Common myeloid progenitor, CD34-positive (primary cell): ENCODE measurements at places on chromosomes 6 and 20.

DNA sequence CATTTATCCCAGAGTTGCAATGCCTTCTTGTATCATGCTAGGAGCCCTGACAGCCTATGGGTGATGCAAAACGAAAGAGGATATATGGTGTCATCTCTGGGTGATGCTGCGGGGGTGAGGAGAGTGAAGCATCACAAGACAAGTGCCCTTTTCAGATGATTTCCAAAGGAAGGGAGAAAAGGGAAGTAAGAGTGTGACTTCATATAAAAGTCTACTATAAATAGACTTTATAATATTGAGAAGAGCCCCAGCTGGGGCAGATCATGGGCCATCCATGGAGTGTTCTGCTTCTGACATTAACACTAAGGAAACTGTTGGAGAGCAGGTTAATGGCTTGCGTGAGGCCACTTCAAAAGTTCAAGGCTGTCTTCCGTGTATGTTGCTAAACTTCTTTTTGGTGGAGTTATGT, 4.4 kb downstream of the CD83 start:
- DNase-seq = peak; percentile 77

GRCh38 chr6:142697922-142698321, 247.1 kb downstream of the HIVEP2 start:
- no peak for DNase-seq

- DNase-seq = no peak
These were observed 19.4 kb downstream of the PTPRK start for GRCh38 chr6:128500749-128501600.

DNA sequence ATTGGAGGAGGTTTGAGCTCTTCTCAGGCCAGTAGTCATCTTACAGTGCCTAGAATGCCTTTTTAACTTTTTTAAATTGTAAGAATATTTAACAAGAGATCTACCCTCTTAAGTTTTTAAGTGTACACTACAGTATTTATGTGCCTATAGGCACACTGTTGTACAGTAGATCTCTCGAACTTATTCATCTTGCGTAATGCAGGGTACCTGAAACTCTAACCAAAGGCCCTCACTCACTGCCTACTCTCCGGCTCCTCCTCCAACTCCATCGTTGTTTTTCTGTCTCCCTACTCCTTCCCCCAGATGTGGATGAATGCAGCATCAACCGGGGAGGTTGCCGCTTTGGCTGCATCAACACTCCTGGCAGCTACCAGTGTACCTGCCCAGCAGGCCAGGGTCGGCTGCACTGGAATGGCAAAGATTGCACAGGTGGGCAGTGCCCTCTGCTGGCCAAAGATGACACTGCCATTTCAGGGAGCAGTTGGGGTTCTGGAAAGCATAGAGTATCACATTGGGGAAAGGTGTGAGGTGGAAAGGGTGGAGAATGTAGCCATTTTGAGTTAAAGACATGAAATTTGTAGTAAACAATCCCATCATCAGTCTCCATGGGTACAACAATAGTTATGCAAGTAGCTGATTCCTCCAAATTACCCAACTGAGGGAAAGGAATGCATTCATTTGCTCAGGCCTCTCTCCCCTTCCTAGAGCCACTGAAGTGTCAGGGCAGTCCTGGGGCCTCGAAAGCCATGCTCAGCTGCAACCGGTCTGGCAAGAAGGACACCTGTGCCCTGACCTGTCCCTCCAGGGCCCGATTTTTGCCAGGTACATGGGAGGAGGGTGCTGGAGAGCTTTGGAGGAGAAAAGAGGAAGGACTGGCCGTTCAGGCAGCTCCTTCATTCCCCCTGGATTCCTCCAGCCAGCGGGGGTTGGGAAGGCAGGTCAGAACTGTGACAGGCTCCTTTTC, 18.4 kb upstream of the ZNF76 start:
- peak; percentile 73 for DNase-seq

DNA sequence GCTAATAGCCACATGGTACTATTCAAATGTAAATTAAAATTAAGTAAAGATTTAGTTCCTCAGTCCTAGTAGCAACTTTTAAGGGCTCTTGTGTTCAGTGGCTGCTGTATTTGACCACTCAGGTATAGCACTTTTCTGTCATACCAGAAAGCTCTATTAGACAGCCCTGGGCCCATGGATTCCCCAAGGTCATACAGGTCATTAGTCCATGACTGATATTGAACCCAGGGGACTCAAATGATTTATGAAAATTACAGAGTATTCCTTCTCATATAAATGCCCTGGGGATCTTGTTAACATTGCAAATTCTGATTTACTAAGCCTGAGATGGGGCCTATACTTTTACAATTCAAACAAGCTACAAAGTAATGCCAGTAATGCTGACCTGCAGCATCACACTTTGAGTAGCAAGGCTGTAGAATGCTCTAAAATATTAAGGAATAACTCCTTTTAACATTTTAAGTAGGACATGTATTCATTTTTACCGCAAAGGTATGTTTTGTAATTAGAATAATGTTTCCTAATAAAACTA, 29.6 kb downstream of the RNF217 start:
- no peak for DNase-seq

GRCh38 chr20:6703656-6704055, 63.8 kb upstream of the BMP2 start:
- no peak for DNase-seq

DNA sequence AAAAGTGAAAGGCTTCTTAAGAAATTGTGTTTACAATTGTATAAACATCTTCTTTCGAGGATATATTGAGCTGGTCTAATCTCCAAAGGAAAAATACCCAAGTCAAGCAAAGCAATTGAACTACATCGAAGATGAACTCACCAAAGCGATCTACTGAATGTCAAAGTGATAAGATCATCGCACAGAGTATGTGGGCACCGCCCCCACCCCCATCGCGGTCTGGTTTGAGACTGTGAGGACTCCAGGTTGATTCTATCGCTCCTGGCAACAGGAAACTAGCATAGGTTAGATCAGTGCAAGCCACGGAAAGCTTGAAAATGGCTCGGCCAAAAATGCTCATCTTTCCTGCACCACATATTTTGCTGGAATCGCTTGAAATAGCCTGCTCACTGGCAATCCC, 133.2 kb upstream of the RPS6KA2 start:
- DNase-seq = no peak

- no peak for DNase-seq
These were observed 77.4 kb upstream of the SULF2 start for GRCh38 chr20:47862574-47863240.

- DNase-seq = no peak
These were observed 98.4 kb downstream of the MRPL14 start for GRCh38 chr6:44028789-44029310.

DNA sequence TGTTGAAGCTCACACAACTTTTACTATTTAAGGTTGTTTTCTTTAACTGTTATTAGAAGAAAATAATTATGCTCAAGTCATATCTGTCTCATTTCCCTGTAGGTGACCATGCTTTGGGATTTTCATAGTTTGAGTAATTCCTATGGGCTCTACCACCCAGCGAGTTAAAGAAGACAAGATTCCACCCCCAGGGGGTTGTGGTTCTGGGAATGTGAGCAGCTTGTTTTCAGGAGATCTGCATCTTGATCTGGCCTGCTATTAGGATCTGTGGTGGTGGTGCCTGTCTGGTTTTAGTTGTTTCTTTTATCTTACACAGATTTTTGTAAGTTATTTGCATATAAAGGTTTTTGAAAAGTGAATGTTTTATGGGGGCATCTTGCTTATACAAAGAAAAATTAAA, 20.2 kb upstream of the REV3L start:
- DNase-seq = no peak

- no peak for DNase-seq
These were observed 50.7 kb downstream of the MRPL14 start for GRCh38 chr6:44076356-44077213.

- DNase-seq = peak; percentile 16
These were observed 641 bp downstream of the ARFGEF2 start for GRCh38 chr20:48921883-48922820.

GRCh38 chr6:128518434-128519131, 1.8 kb downstream of the PTPRK start:
- no peak for DNase-seq

DNA sequence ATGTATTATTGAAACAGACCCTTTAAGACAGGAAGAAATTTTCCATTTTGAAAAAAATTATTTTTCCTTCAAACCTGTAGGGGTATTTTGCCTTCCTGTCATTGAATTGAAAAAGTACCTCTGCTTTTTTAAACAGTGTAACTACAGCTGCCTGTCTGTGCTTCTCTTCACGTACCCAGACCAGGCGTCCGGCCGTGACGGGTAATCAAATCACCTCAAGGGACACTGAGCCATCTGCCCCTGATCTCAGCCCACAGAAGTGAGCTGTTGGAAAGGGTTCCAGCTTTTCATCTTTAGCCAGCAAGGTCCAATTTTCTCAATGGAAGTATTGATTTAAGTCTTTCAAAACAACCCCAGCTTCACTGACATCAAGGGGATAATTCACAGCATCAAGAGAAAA, 58.0 kb downstream of the SLC35D3 start:
- no peak for DNase-seq

- no peak for DNase-seq
These were observed 29.1 kb downstream of the BFSP1 start for GRCh38 chr20:17502105-17502504.

DNA sequence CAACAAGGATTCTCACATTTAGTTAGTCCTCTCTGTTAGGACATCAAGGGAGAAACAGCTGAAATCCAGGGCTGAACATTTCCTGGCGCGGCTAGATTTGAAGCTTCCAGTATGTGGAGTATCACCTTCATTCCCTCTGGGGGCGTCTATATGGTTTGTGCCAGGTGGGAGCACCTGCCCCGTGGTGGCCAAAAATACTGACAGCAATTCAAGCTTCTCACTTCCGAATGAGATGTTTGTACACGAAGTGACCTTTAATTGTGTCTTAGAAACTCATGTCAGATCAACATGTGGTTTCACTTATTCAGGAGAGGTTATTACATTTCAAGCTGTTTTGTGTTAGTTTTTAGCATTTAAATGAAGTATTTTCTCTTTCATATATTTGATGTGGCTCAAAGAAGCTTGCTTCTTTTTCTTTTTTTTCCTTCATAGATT, 67.3 kb upstream of the ZNF217 start:
- no peak for DNase-seq

DNA sequence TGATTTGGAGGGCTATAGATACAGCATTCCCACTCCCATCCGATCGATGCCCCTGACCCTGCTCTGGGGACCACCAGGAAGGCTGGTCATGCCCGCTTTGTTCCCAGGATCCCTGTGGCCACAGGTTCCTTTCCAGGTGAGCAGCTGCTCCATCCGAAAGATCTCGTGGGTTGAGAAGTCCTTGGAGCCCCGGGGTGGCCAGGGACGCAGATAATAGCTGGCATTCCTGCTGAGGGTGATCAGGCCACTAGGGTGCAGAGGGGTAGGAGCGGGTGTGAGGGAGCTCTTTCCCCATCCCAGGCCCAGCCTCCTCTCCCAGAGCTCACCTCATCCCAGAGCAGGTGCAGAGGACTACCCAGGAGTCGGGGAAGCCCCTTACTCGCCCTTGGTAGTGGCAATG, 7.4 kb downstream of the ADAM33 start:
- DNase-seq = no peak

- DNase-seq = no peak
These were observed 13.6 kb upstream of the RIPOR3 start for GRCh38 chr20:50704971-50705370.

DNA sequence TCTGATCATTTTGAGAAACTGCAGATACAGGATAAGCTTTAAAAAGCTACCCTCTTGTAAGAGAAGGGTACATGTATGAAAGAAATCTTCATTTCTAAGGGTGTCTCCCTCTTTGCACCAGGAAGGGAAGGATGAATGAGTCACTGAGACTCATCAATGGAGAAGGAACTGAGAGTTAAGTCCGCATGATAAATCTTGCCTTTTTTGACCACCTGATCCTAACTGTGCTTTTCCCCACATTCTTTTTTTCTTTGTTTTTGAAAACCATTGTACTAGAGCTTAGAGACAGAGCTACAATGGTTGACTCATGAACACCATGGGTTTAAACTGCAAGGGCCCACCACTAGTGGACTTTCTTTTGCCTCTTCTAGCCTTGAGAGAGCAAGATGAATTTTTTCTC, 353.0 kb upstream of the RGS17 start:
- no peak for DNase-seq

DNA sequence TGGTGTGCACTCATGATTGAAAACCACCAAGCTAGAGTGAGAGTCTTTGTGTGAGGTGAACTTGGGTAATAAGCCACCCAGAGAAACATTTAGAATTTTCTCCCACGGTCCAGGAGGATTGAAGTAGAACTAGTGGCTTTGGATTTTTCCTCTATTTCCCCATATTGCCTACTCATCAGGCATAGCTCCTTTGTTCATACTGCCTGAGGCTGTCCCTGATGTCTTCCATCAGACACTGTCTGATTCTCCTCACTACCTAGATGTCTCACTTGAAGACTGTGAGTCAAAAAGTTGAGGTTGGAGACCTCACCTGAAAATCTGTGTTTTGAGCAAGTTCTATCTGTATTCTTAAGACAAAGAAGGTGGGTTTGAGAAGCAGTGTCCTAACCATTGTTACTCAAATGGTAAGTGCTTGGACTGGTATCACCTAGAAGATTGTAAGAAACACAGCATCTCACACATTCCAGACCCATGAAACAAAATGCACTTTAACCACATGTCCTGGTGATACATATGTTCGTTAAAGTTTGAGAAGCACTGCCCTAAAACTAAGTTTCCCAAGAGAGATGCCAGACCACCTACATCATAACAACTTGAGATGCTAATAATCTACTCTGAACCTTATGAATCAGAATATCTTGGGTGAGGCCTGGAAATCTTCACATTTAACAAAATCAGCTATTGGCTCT, 523.4 kb upstream of the BTBD3 start:
- DNase-seq = no peak

- DNase-seq = no peak
These were observed 78.1 kb upstream of the CD93 start for GRCh38 chr20:23164176-23164601.
